ENCODE measurements at places on chromosomes 7 and 10. TPM values are rescaled to one million over a fixed set of nuclear protein-coding genes. Genes with fewer than 3 reads are reported as not detected.

Gene ZNF467
- total RNA-seq, result 0.08 TPM

Gene PNPLA8
- 13.6 TPM for total RNA-seq

Gene SDHAF3
- 24.2 TPM for total RNA-seq

Gene SMKR1
- 1.6 TPM for total RNA-seq

Gene TMEM225B
- 1.2 TPM for total RNA-seq
